GM23248 (cell line): ENCODE measurements at places on chromosomes 11 and 22. TPM values are rescaled to one million over a fixed set of nuclear protein-coding genes. Genes with fewer than 3 reads are reported as not detected.

GRCh38 chr22:36873614-36874308, 13.0 kb downstream of the NCF4 start:
- H3K4me3 ChIP-seq: no peak overlapping the region
- peaks cover 11% of the 10 kb centered on the region for H3K4me1 ChIP-seq
- no peaks in the 10 kb centered on the region for H3K36me3 ChIP-seq
- H3K27ac ChIP-seq: peak overlapping the region; percentile 16

GRCh38 chr22:43862074-43862881, at the start of gene SULT4A1:
Gene SULT4A1 (minus strand): TSS chr22:43862513. CDS start chr22:43862382, 131 bp downstream.
- DNase-seq: peak; percentile 46
- no peak within 1 kb of the TSS for H3K27ac ChIP-seq

- no peak overlapping the region for H3K4me3 ChIP-seq
- no peaks in the 10 kb centered on the region for H3K36me3 ChIP-seq
- no peaks in the 10 kb centered on the region for H3K4me1 ChIP-seq
- no peaks in the 10 kb centered on the region for H3K27me3 ChIP-seq
- H3K27ac ChIP-seq: no peak overlapping the region
These were observed 36.2 kb downstream of the MUC5B start for GRCh38 chr11:1259076-1259461.

GRCh38 chr11:128239306-128239705, 348.1 kb downstream of the ETS1 start:
- no peak overlapping the region for H3K4me3 ChIP-seq
- H3K36me3 ChIP-seq: no peaks in the 10 kb centered on the region
- H3K27me3 ChIP-seq: no peaks in the 10 kb centered on the region
- peaks cover 9% of the 10 kb centered on the region for H3K4me1 ChIP-seq
- DNase-seq: no peak
- no peak overlapping the region for H3K27ac ChIP-seq

GRCh38 chr22:47987885-47988515, 1225.5 kb downstream of the TBC1D22A start:
- no peak overlapping the region for H3K4me3 ChIP-seq
- H3K27me3 ChIP-seq: no peaks in the 10 kb centered on the region
- no peak for DNase-seq
- H3K4me1 ChIP-seq: no peaks in the 10 kb centered on the region

DNA sequence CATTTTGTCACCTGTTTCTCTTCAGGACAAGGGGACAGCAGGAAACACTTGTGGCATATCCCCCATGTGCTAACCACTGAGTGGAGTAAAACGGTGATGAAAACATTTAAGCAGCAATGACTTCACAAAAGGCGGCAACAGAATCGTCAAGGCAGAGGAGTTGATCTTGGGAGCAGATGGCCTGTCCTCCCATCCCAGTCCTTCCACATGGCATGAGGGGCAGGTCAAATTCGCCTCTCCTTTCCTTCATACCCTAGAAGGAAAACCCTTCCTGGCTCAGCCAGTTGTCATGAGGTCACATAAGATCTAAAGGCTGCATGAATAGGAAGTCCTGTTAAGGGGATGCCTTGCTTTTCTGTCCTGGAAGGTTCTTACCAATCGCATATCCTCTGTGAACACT, 169.1 kb downstream of the MAML2 start:
- H3K36me3 ChIP-seq: no peaks in the 10 kb centered on the region
- no peak overlapping the region for H3K27ac ChIP-seq
- peaks cover 12% of the 10 kb centered on the region for H3K4me1 ChIP-seq
- H3K27me3 ChIP-seq: no peaks in the 10 kb centered on the region

DNA sequence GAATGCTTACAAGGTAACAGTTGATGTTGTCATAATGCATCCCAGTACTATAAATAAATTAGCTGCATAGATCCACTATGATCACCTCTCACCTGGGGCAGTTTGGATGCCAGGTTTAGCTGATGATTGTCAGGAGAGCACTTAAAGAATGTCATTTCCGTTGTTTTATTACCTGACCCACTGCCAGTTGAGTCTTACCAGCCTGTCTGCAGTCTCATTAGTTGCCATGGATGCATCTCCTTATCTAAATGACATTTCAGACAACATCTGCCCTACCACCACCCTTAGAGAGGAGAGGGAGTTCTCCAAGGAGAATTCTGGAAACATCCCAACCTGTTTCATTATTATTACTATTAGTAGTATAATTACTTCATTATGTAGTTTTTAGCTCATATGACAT, 339.1 kb upstream of the API5 start:
- no peaks in the 10 kb centered on the region for H3K27me3 ChIP-seq
- H3K36me3 ChIP-seq: no peaks in the 10 kb centered on the region
- DNase-seq: no peak
- H3K4me3 ChIP-seq: no peak overlapping the region

DNA sequence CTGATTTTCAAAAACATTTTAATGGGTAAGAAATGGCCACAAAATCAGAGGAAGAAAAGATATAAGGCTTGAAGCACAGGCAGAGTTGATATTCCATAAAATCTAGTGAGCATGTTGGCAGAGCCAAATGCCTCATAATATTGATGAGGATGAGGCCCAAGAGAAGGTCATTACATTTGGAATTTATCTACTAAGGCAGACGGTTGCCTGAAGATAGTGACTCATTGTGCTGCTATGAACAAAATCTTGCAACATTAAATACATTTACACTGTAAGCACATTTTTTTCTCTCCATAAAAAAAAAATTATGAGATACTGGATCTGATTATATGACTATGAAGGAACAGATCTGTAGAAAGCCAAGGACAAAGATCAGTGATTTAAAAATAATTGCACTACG, 881.4 kb upstream of the CHORDC1 start:
- H3K4me1 ChIP-seq: no peaks in the 10 kb centered on the region
- H3K27me3 ChIP-seq: no peaks in the 10 kb centered on the region
- peak; percentile 14 for DNase-seq
- H3K4me3 ChIP-seq: no peak overlapping the region
- no peak overlapping the region for H3K27ac ChIP-seq

GRCh38 chr22:27775758-27776649, 25.6 kb downstream of the MN1 start:
- peak; percentile 55 for DNase-seq
- no peaks in the 10 kb centered on the region for H3K27me3 ChIP-seq
- peaks cover 6% of the 10 kb centered on the region; the same call in 1 of the 2 replicates for H3K36me3 ChIP-seq
- peak overlapping the region; percentile 46 for H3K4me3 ChIP-seq

GRCh38 chr11:60447846-60448245, 7.8 kb upstream of the MS4A1 start:
- no peaks in the 10 kb centered on the region for H3K36me3 ChIP-seq
- H3K27me3 ChIP-seq: no peaks in the 10 kb centered on the region
- no peak overlapping the region for H3K27ac ChIP-seq
- DNase-seq: no peak

GRCh38 chr11:34516247-34517040, 2.9 kb upstream of the ELF5 start:
- no peak overlapping the region for H3K27ac ChIP-seq
- no peaks in the 10 kb centered on the region for H3K4me1 ChIP-seq
- H3K27me3 ChIP-seq: peaks cover 22% of the 10 kb centered on the region; the same call in 1 of the 2 replicates
- H3K36me3 ChIP-seq: no peaks in the 10 kb centered on the region

MAP6 gene
- total RNA-seq: 5.2 and 9.9 TPM in 2 replicates

MRPL23 gene
- total RNA-seq: 47.7 and 70.6 TPM in 2 replicates

OR56A1 gene
- total RNA-seq: not detected in 2 replicates

NRXN2 gene
- total RNA-seq: 0.51 and 5.6 TPM in 2 replicates

BAIAP2L2 gene
- total RNA-seq: 12.6 and 24.3 TPM in 2 replicates

HBE1 gene
- total RNA-seq: not detected in 2 replicates

DDTL gene
- not detected in 2 replicates for total RNA-seq
